NCI-H1694 (cell line): ENCODE measurements at places on chromosomes 11 and 22.
A peak's percentile ranks its signal among the peaks of the same experiment; 100 is the strongest.

GRCh38 chr11:12845739-12846358 is 163.3 kb upstream of the RASSF10 start:
- peak; percentile 81 for DNase-seq

DNA sequence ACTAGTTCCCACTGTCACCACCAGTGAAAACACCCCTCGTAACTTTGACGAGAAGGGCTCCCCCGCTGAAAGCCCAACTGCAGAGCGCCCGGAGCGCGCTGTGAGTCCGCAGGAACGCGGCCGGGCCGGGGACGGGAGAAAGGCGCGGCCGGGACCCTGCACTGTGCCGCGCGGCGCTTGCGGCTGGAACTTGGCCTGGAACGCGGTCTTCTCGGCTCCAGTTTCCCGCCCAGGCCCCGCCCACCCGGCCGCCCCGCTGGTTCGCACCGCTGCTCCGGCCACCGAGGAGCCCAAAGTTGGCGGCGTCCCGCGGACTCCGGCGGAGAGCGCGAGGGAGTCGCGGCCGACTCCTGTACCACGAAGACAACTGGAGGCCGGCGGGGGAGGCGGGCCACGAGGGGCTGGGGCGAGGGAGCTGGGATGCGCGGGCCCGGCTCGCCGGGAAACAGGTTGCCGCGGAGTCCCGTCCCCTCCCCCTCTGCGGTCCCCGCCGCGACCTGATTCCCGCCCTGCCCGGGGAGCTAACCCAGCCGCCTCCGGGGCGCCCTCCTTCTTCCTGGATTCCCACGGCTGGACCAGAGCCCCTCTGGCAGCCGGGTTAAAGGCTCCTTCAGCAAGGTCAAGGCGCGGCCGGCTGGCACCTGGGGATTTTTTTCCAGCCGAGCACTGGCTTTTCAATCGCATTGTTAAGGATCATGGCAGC is 3.4 kb downstream of the TENM4 start:
- DNase-seq, result no peak

- no peak for DNase-seq
These were observed 29.1 kb upstream of the TMPRSS4 start for GRCh38 chr11:118047749-118048148.

GRCh38 chr11:4926608-4927007 is 2.5 kb upstream of the OR51G1 start:
- no peak for DNase-seq

DNA sequence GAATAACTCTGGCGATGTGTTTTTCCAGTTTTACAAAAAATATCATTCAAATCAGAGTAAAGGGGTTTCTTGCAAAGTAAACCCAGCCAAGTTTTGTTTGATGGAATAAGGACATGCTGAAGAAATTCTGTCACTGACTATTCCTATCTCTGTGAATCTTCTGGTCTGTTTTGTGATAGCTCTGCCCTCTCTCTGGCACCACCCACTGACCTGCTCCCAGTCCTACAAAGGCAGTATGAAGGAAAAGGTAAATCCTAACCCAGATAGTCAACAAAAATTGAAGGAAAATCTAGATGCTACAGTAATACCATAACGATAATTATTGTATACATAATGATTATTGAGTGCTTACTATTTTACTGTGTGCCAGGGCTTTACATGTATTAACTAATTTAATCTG is 76.3 kb upstream of the TP53AIP1 start:
- DNase-seq, result no peak
